NCI-H524 (cell line): ENCODE measurements at places on chromosomes 12 and 14.
A peak's percentile ranks its signal among the peaks of the same experiment; 100 is the strongest.

- DNase-seq = no peak
These were observed 1168.3 kb downstream of the BCL11B start for GRCh38 chr14:98103705-98104104.

GRCh38 chr12:132446633-132447326 lies 43.2 kb upstream of the FBRSL1 start:
- DNase-seq = no peak

DNA sequence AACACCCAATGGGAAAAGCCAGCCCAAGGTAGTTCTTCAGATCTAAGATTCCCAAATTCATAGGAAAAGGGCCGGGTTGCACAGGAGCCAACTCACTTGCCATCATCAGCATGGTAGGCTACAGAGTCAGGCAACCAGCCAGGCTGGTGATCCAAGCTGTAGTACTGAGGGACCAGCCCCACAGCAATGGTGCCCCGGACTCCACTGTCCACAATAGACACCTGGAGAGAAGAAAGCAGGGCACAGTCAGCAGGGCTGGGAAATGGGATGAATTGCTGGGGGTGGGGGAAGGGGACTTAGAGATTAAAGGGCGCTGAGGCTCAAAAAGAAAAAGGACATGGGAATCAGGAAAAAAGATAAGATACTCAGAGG lies 4.2 kb downstream of the SPRYD3 start:
- DNase-seq = no peak

GRCh38 chr14:105884808-105885281 lies 358.5 kb downstream of the TMEM121 start:
- DNase-seq = no peak

DNA sequence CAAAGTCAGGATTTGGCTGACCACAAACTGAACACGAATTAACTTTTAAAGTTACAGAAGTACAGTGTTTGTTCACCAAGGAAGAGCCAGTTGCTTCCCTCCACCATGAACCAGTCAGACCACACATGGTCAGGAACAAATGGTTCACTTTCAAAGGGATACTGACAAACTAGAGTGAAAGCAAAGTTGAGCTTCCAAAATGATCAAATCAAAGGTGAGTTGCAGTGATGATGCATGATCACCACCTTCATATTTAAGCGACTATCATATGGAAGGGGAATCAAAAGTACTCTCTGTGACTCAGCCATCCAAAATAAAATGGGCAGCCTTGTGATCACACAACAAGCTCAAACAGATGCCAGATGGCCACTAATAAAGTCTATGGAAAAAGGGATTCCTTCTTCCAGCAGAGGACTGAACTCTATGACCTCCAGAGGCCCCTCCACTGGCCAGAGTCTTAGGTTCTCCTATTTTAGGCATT lies 13.1 kb downstream of the NT5DC3 start:
- DNase-seq = no peak

DNA sequence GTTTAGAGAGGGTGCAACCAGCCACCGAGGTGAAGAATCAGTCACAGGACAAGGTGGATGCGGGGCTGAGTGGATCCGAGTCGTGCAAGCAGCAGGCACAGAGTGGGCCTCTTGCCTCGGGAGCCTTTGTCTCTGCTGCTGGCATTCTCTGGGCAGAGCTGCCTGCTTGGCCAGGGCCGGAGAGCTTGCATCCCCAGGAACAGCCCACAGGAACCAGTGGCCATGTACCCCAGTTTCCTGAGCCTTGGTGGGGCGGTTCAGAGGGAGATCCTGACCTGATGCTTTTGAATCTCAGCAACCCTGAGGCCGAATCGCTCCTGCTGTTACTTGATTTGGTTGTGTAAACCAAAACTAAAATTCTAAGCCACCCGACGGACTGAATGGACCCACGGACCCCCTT lies 50.1 kb upstream of the EIF5 start:
- no peak for DNase-seq

GRCh38 chr14:52077256-52077979 lies 8.6 kb upstream of the NID2 start:
- DNase-seq = no peak

DNA sequence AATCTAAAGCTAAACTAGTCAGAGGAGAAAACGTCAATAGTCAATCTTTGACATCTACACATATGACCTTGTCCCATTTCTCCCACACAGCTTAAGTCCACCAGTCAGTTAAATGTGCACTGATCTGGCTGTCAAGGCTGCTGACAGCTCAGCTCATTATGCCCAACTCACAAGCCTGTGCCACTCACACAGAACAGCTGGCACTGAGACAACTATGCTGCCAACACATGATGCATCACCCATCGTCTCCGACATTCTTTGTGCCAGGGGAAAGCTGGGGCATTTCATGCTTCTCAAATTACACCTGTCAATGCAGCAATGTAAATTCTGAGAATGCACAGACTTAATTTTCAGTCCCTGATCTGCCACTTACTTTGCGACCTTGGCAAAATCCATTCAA lies 25.3 kb downstream of the GNS start:
- DNase-seq = peak; percentile 83

GRCh38 chr12:107094183-107094448 lies 767 bp upstream of the CRY1 start:
- no peak for DNase-seq

DNA sequence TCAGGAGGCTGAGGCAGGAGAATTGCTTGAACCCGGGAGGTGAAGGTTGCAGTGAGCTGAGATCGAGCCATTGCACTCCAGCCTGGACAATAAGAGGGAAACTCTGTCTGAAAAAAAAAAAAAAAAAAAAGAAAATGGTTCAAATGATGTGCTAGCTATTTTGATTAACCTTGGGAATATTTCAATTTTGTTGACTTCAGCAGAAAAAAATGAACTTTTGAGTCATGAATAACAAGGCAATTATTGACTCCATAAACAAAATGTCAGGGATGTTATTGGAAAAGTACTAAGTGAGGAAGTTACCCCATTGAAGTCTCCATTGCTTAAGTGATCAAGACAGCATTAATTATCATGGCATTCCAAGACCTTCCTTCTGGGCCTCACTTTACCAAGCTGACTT lies 10.6 kb upstream of the PKP2 start:
- no peak for DNase-seq

- DNase-seq = no peak
These were observed 45.7 kb downstream of the PRKAB1 start for GRCh38 chr12:119713551-119714031.

DNA sequence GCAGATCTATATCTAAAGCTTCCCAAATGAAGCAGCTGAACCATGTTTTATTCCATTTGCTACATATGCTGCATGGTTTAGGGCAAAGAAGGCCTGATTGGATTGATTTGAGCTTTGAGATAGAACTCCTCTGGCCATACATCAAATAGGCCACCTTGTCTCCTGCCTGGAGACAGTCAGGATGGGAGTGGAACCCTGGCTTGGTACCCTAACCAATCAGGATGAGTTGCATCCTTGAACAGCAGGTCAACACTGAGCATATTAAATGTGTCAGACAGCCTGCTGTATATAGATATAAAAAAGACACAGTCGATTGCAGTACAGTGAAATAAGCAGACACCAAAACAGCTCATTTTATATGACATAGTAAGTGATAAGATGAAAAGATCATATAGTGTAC lies 291.7 kb downstream of the NUAK1 start:
- DNase-seq = no peak

GRCh38 chr14:90301668-90302090 lies 30.1 kb downstream of the NRDE2 start:
- DNase-seq = peak; percentile 60

DNA sequence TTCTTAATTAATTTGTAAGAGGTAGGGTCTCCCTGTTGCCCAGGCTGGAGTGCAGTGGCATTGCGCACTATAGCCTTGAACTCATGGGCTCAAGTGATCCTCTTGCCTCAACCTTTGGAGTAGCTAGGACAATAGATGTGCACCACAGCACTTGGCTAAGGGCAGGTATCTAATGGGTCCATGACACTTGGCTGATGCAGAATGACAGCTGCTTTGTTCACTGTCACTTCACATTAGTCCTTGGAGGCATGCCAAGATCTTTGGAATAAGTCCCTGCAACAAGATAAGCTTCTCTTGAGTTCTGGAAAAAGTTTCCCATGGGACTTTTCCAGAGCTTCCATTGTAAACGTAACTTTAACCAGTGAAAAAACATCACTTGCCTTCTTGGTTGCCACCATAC lies 23.4 kb downstream of the COQ6 start:
- peak; percentile 80 for DNase-seq

DNA sequence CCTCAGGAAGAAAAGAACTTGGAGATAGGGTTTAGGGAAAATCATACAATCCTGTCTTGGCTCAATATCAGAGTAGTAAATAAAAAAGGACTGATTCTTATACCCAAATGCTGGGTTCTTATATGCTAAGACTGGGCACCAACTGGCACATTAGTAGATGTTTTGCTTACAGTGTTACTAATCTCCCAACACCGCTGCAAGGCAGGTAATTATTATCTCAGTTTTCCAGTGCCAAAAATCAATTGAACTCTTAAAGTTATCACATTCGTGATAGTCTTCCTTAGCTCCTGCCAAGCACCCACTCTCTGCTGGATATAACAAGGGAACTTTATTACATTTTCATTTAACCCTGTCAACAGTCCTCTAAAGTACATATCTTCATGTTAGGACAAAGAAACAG lies 25.0 kb upstream of the HIGD1C start:
- DNase-seq = no peak

GRCh38 chr14:98754343-98755020 lies 517.5 kb downstream of the BCL11B start:
- no peak for DNase-seq

DNA sequence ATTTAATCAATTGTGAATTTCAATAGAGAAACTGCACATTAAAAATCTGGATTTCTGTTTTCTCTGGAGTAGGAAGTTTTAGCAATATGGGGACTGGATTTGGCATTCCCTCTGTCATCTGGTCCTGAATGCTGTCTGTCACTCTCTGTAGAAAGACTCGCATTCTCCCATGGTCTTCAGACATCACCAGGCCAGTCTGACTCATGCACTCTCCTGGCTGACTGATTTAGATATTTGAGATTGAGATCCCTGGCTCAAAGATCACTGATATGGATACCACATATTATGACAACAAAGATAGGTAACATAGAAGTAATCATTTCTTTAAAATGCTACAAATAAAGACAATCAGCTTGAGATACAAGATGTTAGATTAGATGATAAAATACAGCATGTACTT lies 524.5 kb downstream of the GALC start:
- DNase-seq = no peak
